Dorsolateral prefrontal cortex (tissue), 122 donors: ENCODE measurements at places on chromosomes 6 and 20.

GRCh38 chr6:167870321-167870720 lies 43.6 kb downstream of the AFDN start:
- DNase-seq = no peak

- DNase-seq = no peak
These were observed 2.0 kb upstream of the RAET1G start for GRCh38 chr6:149924933-149925252.

- DNase-seq = no peak
These were observed 135.8 kb upstream of the AFDN start for GRCh38 chr6:167690931-167691330.

GRCh38 chr6:2980465-2980855 lies 9.1 kb upstream of the SERPINB6 start:
- no peak for DNase-seq

- no peak for DNase-seq
These were observed 80.7 kb upstream of the EEF1E1 start for GRCh38 chr6:8182902-8183665.

DNA sequence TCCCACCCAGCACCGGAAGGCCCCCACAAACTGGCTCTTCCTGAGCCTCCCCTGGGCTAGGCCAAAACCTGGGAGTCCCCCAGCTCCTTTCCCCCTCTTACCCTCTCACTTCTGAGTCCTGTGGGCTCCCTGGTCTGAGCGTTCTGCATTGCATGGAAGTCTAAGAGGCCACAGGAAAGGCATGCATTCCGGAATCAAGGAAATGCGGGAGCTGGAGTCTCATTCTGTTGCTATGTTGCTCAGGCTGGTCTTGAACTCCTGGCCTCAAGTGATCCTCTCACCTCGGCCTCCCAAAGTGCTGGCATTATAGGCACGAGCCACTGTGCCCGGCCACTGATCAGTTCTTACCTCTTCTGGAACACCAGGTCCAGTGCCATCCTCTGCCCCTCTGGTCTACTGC lies 45.9 kb downstream of the UBE2V1 start:
- no peak for DNase-seq

DNA sequence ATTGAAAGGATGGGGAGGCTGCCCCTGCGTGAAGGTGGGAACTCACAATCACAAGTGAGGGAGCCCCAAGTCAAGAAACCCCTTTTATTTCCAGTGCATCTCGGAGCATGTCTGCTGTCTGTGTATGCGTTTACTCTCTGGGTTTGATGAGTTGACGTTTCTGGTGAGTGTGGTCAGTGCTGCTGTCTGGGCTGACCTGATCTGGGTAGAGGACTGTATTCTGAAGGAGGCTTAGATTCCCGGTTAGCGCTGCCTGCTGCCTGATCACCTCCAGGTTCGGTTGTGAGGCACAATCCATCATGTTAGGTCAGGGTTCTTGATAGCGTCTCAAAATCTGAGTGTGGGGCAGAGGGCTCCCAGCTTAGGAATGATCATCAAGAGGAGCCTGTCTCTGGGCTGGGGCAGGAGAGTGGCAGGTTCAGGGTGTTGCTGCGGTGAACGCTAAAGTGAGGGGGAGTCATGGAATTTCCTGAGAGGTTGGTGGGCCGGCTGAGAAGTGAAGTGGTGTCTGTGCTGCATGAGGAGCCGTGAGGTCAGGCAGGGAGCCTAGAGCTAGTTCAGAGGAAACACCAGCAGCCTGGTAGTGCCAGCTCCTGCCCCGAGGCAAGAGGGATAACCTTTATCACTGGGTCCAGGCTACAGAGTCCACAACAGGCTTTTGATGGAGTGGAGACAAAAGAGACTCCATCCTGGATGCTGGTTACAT lies 225.3 kb upstream of the CST7 start:
- DNase-seq = no peak

GRCh38 chr6:27280540-27281000 lies 31.5 kb downstream of the POM121L2 start:
- DNase-seq = no peak

DNA sequence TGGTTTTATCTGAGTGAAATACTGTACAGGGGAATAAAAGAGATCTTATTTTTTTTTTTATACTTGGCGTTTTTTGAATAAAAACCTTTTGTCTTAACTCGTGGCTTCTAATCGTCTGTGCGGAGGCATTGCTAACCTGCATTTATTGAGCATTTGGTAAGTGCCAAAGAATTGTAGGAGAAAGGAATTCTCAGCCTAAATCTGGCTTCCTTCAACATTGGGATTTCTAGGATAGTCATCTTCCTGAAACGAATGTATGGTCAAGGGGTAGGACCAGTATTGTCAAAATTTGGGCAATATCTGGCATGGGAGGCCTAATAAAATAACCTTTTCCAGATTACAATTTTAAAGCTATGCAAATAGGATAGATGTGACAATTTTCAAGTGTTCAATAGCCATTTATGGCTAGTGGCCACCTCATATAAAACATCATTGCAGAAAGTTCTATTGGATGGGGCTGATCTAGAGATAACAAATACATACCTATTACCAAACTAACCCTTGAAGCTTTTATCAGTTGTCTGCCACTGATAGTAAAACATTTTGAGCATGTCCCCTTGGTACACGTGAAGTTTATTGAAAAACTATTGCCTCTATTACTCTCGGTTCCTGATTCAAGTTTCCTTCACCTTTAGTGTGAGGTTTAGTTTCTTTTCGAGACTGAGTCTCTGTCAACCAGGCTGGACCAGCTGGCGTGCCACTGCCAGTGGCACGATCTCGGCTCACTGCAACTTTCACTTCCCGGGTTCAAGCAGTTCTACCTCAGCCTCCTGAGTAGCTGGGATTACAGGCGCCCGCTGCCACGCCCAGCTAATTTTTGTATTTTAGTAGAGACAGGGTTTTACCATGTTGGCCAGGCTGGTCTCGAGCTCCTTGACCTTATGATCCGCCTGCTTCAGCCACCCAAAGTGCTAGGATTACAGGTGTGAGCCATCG lies 5.6 kb downstream of the PIM1 start:
- no peak for DNase-seq

DNA sequence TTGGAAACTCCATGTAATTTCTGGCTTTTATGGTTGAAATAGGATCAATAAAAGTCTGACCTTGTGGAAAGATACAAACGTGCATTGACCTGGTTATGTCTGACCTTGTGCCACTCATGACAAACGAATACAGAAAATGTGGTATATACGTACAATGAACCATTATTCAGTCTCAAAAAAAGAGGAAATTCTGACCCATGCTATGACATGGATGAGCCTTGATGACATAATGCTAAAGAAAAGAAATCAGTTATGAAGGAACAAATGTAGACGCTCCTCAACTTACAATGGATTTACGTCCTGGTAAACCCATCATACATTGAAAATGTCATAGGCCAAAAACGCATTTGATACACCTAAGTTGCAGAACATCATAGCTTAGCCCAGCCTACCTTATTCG lies 309.7 kb upstream of the SULF2 start:
- DNase-seq = no peak

DNA sequence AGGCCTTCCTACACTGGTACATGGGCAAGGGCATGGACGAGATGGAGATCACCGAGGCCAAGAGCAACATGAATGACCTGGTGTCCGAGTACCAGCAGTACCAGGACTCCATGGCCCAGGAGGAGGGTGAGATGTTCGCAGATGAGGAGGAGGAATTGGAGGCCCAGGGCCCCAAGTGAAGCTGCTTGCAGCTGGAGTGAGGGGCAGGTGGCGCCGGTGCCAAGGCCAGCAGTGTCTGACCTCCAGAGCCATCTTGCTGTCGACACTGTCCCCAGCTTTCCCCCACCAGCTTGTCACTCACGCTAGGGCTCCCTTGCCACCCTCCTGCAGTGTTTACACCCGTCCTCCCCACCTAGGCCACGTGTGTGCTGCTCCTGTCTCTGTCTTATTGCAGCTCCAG lies 12.2 kb downstream of the GABRR2 start:
- no peak for DNase-seq
